ENCODE measurements at places on chromosomes 3 and 15. TPM values are rescaled to one million over a fixed set of nuclear protein-coding genes. Genes with fewer than 3 reads are reported as not detected.

DNA sequence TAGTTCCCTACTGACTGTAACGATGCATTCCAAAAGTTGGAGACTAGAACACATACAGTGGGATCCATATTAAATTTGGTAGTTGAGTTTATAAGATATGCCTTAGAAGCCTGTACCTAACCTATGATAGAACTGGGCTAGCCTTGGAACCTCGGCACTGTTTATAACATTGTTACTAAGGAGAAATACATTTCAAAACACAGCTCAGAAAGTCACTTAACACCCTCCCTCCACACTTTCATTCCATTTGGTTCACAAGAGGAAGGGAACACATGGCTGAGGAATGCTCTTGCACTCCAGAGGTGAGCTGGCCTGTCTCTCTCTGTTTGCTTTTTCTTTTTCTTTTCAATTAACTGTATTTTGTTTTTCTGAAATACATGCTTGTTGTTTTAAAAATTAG, 48.7 kb upstream of the TSC22D2 start:
- no peak for DNase-seq

GRCh38 chr15:56978898-56979662, 60.6 kb downstream of the TCF12 start:
- no peak for DNase-seq

GRCh38 chr3:54437271-54437670, 314.9 kb downstream of the CACNA2D3 start:
- no peak for DNase-seq

GRCh38 chr3:151903501-151903991, 30.1 kb downstream of the SUCNR1 start:
- no peak for DNase-seq

DNA sequence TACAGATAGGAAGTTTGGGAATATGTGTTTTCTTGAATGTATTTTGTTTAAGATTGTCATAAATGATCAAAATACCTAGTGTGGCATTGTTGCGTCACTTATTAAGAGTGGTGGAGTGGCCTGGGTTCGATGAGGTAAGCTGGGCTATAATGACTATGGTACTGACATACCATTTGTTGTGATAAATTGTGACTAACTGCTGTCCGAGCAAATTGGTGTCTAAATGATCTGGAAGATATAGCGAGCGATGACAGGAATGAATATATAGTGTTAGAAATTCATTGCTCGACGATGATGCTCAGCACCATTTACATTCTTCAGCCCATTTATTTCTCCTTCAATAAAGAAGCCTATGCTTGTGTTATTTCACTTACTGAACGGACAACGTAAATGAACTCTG, 123.3 kb downstream of the MCTP2 start:
- DNase-seq = no peak

DNA sequence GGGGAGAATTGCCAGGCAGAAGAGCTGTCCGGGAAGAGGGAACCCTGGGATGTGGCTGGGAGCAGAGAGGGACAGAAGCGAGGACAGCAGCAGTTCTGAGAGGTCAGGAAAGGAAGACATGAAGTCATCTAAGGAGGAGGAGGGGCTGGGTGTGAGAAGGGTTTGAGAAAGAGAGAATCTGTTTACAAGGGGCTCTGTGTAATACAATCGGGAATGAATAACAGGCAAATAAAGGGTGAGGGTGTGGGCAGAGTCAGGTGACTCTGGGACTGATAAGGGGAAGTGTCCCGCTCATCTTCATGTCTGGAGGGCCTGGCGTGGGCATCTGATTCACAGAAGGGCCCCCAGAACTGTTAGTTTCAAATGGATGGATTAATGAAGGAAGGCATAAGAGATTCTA, 191.3 kb downstream of the XXYLT1 start:
- no peak for DNase-seq

DNA sequence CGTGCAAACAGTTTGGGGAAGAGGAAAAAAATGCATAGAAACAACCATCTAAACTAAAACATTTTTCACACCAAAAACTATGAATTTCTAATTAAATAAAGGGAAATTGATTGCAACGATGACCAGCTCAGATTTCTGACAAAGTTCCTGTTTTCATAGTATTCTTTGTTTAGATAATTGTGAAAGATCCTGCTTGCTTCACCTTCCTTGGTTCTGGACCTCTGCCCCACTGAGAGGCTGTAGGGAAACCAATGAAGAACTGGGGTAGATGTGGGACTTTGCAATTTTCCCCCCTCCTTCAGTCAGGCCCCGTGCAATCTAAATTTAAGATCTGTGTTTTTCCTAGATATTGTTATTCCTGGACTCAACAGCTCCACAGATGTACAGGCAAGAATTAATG, 13.8 kb upstream of the TEX264 start:
- no peak for DNase-seq

DNA sequence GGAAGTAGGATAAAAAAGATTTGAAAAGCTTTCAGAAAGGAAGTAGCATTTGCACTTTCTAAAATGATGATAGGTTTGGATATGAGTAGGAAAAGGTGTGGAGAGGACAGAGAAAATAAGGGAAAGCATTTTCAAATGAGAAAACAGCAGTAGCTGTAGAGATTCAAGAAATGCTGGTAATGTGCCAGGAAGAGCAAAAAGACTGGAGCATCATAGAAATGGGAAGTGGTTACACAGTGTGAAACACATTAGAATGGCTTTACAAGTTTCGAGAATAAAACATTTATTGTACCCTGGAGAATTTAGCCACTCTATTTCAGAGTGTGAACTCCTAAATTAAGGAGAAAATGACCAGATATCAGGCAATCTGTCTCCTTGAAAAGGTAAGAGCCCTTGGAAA, 108.3 kb upstream of the CHL1 start:
- no peak for DNase-seq

DNA sequence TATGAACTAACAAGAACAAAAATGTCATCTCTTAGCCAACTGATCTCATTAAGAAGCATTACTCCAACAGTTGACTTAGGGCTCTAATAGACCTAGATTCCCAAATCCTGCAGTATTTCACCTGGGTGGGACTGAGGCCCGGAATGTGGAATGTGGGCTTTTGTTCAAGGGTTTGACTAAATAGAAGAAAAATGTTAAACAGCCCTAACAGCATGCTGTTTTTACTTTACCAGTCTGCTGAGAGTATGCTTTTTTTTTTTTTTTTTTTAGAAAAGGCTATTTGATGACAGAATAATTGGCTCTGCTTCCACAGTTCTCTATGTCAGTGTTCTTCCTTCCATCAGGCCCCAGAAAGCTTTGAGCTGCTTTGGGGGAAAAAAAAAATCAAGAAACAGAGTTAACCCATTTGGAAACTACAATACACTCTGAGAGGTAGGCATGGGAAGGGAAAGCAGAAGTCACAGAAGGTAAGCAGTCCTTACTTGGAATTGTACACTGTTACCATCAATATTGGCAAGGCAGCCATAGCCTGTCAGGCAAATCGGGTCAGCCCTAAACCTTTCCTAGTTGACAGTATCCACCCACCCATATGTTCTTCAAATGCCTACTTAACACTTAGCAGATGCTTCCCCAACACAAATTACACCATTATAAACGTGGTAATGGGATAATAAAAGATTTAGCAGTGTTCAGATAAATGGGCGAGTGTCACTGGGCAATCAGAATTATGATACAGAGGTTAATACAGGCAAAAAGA, 224.2 kb downstream of the CNTN3 start:
- DNase-seq = no peak

- DNase-seq = no peak
Observed at GRCh38 chr15:91924837-91925495, 71.5 kb downstream of the SLCO3A1 start.

DNA sequence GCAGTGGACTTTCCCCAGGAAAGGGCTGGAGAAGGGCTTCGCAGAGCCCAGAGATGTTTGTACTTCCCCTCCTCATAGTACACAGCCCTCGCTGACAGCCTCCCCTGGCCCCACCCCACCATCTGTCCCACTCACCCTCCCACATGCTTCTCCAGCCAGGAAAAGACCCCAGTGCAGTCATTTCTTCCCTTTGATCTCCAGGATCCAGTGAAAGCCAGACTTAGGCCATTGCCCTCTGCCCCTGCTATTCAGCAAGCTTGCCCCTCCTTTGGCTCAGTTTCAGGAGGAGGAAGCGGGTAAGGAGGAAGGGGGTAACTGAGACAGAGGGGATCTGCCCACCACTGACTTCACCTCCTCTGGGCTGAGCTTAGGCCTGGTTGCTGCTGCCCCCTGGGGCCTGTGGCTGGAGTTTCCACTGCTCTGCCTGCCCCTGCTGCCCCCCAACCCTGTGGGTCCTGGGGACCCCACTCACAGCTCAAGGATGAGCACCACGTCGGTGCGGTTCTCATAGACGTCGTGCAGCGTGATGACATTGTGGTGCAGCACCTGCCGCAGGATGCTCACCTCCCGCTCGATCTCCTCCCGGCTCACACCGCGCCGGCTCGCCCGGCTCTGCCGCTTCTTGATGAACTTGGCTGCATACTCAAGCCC, 63.1 kb downstream of the DAPK2 start:
- DNase-seq = peak; percentile 63

- DNase-seq = no peak
Observed at GRCh38 chr15:101176625-101177024, 75.2 kb downstream of the CHSY1 start.

DNA sequence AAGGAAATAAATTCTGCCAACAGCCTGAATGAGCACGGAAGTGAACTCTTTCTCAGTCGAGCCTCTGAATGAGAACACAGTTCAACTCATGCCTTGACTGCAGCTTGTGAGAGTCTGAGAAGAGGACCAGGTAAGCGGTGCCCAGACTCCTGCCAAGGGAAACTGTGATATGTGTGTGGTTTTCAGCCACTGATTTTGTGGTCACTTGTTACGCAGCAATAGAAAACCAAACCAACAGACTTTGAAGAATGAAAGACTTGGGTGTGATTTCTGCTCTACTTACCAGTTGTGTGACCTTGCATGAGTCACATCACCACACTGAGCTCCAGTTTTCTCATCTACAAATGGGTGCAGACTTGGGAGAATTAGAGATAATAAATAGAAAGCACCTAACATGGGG, 30.6 kb upstream of the FAM107A start:
- DNase-seq = no peak

GRCh38 chr3:101632586-101632985, 44.3 kb downstream of the ZBTB11 start:
- DNase-seq = no peak

- no peak for DNase-seq
Observed at GRCh38 chr15:58454950-58455401, 23.2 kb downstream of the LIPC start.

Gene DOCK3
- polyA plus RNA-seq = 1.2 TPM

Gene CFAP100
- 1.5 TPM for polyA plus RNA-seq

Gene TTLL13
- polyA plus RNA-seq = 0.15 TPM

Gene BFSP2
- polyA plus RNA-seq = 0.21 TPM

Gene PDIA5
- polyA plus RNA-seq = 30.3 TPM

Gene DNAH12
- polyA plus RNA-seq = 1.1 TPM

Gene CPNE9
- 0.13 TPM for polyA plus RNA-seq

Data from right renal pelvis (tissue), 4 donors.